GM12864 (cell line): ENCODE measurements at places on chromosomes 12 and 14.
A peak's percentile ranks its signal among the peaks of the same experiment; 100 is the strongest.

- DNase-seq, result no peak
These were observed 12.8 kb downstream of the FBLN5 start for GRCh38 chr14:91934554-91935285.

GRCh38 chr12:104494137-104494792, 37.5 kb downstream of the CHST11 start:
- DNase-seq, result no peak

GRCh38 chr14:106037380-106037779, 511.0 kb downstream of the TMEM121 start:
- DNase-seq, result no peak

- DNase-seq, result no peak
These were observed 17.2 kb upstream of the AKAP5 start for GRCh38 chr14:64447876-64448670.

DNA sequence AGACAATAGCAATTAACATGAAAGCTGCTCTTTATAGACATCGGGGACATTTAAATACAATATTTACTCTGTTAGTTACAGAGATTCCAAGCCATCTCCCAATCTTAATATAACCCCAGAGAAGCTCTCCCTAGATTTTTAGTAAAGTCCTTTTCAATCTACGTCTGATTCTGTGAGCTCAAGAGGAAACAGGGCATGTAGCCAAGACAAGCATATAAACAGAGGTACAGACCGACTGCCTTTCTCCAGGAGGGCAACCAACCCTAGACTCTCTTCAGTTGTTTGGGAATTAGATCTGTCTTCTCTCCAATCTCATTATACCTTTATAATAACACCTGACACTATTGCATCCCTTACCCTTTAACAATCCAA, 57.4 kb downstream of the TMTC1 start:
- DNase-seq, result no peak

GRCh38 chr12:85630851-85631250, 205.4 kb downstream of the RASSF9 start:
- no peak for DNase-seq

GRCh38 chr14:35336494-35337268, 44.5 kb downstream of the PSMA6 start:
- no peak for DNase-seq

GRCh38 chr12:10406725-10407124, 2.8 kb downstream of the KLRC4 start:
- no peak for DNase-seq

DNA sequence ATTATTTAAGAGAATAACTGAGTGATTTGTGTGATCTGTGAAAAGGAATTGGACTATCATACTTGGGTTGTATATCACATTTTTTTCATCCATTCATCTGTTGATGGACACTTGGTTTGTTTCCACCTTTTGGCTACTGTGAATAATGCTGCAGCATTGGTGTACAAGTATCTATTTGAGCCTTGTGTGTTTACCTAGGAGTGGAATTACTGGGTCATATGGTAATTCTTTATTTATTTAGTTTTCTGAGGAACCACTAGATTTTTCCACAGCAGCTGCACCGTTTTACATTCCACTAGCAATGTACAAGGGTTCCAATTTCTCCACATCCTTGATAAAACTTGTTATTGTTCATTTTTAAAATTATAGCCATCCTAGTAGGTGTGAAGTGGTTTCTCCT, 56.1 kb downstream of the APAF1 start:
- DNase-seq, result no peak

- no peak for DNase-seq
These were observed 61.7 kb downstream of the FERMT2 start for GRCh38 chr14:52888839-52889838.

GRCh38 chr14:68978172-68978911, 760 bp downstream of the ACTN1 start:
- DNase-seq, result no peak

DNA sequence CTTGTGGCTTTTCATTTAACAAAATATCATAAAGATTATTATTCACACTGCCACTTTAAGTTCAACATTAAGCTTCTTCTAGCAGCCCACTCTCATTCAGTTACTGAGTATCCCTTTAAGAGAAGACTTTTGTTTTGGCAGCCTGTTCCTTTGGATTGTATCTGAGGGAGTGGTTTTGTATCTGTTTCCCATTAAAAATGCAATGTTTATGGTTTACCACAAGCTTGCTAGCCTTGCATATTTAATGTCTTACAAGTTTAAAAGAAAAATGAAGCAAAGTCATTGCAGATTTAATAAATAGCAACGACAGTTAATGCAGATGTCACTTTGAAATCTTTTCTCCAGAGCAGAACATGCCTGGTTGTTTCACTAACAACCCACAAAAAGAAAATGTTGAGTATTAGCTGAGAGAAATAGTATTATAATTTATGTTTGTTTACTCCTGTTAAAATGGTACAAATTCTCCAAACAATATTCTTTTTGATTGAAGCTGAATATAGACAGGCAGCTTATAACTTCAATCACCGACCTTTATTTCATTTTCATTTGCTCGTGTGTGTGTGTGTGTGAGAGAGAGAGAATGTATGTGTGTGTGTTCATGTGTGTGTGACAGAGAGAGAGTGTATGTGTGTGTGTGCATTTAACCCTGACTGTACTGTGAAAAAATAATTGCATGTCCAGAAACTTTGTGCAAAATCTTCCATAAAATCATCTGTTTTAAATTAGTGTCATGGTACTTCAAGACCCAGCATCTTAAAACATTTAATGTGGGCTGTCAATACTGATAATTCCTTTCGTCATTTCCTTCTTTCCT, 1.8 kb downstream of the DCN start:
- no peak for DNase-seq

GRCh38 chr12:95790033-95790916, at the start of gene NTN4:
NTN4 (minus strand) TSS chr12:95790764; CDS start chr12:95790309, 455 bp downstream.
- DNase-seq, result no peak

DNA sequence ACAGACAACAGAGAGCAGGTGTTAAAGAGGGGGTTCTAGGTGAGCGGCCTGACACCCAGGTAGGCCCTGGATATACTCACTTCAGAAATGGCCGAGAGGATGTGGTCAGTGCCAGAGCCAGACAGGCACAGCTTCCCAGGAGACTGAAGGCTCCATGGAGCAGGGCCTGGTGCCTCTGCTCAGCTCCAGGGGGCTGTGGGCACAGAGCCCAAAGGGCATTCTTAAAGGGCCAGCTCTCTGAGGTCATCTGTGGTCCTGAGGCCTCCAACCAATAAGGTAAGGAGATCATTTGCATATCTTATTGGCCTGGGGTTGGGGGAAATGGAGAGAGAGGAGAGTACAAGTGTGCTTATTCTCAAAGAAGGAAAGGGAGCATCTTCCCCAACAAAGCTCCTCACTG, 9.7 kb upstream of the PCK2 start:
- no peak for DNase-seq

- DNase-seq, result peak; percentile 79
These were observed 276.2 kb downstream of the SSPN start for GRCh38 chr12:26471560-26471959.

GRCh38 chr14:40164083-40164482, 731.9 kb upstream of the FBXO33 start:
- DNase-seq, result no peak

- no peak for DNase-seq
These were observed 90.8 kb downstream of the LIN7A start for GRCh38 chr12:80846952-80847351.

DNA sequence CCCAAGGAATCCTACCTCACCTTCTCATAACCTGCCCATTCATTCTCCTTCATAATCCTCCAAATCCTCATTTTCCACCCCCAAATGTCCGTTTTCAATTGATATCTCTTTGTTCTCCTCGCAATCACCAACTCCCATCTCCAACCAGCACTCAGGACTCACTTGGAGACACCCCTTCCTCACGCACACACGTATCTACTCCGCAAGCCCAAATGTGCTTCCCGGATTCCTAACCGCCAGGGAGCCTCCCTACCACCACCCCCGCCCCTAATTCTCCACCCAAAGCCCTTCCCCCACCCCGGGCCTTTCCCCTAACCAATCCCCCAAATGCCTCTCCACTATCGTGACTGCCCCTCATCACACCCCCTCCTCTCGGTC, 304 bp downstream of the KCTD10 start:
- DNase-seq, result no peak

DNA sequence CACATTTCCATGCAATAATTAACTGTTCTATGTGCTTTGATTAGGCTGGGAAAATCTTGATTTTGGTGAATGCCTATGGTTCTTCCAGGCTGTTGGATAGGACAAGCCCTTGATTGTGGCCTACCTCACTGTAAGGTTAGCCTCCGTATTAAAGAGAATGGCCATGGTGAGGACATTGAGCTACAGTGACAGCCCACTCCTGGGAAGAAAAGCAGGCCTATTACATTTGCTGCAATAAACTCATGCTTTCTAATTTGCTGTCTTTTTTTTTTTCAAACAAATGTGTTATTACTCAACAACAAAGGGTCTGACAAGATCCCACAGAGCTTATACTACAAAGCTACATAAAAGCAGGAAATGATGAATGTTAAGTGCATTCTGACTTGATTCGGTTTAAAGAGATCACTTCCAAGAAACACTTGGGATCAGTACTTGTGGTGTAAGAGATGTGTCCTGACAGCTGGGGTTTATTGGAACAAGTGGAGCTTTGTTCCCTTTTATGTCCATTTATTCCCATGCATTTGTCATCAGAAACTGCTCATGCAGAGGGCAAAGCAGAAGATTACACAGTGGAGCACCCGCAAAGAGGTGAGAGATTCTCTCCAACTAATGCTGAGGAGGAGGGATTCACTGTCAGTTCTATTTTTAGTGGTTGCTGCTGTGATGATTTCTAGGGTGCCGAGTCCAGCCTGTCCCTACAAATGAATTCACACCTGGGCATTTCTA, 29.1 kb upstream of the KCNK10 start:
- no peak for DNase-seq

DNA sequence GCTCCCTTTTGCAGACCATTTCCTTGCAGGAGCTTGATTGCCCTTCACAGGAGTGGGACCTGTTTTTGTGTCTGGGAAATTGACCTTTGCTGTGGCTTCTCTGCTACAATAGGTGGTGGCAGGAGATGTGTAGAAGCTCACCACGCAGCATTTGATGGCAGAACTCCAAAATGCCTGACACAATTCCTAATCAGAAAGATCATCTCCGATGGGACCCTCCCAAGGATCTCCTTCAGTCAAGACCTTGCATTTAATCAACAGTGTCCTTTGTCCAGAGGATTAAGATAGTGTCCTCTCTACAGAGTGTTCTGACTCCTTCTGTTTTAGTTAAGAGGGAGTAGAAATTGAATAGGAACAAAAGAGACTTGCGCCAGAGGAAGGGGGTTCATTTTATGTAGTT, 83.6 kb upstream of the DDHD1 start:
- DNase-seq, result no peak
